Activated effector memory CD4-positive, alpha-beta T cell treated with Interleukin-2 at 50 U/mL for 16 hours (primary cell): ENCODE measurements at places on chromosomes 5 and 9.

- no peak for DNase-seq
Observed at GRCh38 chr5:1881731-1882336, 891 bp downstream of the IRX4 start.

DNA sequence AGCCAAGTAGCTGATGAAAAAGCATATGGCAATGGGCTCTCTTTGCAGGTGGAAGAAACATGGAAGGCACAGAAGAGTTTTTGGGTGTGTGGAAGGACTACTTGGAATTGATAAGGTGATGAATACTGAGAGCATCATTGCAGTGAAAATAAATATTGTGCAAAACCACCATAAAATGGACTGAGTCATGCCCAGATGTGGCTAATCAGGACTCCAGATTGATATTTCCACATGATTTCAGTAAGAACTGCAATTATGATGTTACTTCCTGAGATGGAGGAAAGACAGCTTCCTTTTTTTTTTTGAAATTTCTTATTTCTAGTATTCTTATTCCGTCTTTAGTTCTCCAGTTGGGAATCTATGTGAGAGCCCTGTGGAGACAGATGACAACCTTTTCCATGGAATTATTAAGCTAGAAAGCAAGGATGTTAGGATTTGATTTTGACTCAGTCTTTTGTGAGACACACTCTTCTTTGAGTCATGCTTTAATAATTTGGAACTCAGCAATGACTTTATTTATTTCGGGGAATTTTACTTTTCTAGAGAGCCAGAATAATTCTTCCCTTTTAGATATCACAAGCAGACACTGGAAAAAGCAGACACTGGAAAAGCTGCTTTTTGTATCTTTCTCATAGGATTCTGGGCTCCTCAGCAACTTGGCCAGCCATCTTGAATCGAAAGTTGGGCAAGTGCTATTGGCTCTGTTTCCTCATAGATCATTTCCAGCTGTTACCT, 94.2 kb upstream of the VCAN start:
- DNase-seq, result no peak

- no peak for DNase-seq
Observed at GRCh38 chr5:84642795-84643194, 258.1 kb upstream of the EDIL3 start.

- no peak for DNase-seq
Observed at GRCh38 chr5:33306758-33307157, 134.0 kb upstream of the TARS1 start.

DNA sequence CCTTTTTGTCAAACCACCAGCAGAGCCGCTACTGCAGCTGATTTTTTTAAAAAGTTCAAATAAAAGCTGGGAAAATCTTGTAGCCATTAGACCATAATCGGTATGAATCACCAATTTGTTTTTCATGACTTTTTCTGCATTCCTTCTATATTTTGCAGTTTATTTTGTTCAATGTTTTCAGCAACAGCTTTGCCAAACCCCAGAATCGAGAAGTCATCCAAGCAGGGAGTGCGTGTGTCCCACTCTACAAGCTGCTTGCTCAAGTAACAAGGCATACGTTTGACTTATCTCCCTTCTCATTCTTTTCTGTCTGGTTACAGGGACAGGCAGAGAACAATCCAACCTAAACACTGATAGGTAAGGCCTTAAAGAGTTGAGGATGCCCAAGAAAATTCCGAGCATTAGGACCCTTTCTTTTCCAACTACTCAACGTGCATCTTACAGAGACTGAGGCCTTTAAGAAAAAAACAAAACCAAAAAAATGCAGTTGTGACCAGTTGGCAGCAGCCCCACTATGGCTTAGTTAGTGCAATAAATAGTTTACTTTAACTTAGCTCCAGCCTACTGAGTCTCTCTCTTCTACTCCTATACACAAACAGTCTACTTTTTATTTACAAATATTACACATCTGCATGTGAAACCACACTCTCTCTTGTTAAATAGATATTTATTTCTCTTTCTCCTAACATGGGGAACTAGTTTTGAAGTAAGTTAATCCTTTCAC, 134.7 kb upstream of the SLIT3 start:
- no peak for DNase-seq

GRCh38 chr9:107539427-107540163, 50.0 kb upstream of the KLF4 start:
- DNase-seq, result no peak

DNA sequence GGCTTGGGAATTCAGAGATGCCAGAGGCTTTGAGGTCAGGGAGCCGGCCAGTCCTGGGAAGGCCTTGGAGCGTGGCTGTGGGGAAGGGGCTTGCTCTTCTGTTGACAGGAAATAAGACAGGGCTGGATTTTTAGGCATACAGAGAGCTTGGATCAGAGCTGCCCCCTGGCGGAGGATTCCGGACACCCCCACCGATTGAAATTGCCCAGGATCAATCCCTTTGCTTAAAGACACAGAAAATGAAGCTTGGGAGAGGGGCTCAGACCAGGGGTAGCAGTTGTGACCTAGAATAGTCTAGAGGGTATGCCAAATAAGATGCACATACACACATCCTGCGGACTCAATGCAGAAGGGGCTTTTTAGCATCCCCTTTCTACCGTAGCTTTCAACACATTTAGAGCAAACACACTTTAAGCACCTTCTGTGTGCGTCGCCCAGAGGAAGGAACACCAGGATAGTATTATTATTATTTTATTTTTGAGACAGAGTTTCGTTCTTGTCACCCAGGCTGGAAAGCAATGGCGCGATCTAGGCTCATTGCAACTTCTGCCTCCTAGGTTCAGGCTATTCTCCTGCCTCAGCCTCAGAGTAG, 1.7 kb upstream of the NTMT1 start:
- peak; percentile 57 for DNase-seq

DNA sequence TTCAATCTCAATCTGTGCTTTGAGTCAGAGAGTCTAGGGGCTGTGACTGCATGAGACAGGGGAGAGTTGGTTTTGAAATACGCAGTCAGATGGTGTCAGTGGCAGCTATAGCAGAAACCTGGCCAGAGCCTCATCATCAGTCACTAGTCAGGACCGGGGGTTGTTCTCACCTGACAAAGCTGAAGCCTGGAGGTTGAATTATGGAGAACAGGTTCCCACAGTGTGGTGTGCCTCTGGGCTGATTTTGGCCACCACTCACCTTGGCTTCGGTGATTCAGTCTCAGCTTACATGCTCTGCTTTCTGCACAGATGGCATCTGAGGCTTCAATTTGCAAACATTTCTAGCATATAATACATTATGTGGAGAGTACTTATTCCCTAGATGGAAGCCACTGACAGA, 387.3 kb downstream of the YTHDC2 start:
- DNase-seq, result no peak

- no peak for DNase-seq
Observed at GRCh38 chr5:115586525-115587146, 15.6 kb downstream of the TICAM2 start.

DNA sequence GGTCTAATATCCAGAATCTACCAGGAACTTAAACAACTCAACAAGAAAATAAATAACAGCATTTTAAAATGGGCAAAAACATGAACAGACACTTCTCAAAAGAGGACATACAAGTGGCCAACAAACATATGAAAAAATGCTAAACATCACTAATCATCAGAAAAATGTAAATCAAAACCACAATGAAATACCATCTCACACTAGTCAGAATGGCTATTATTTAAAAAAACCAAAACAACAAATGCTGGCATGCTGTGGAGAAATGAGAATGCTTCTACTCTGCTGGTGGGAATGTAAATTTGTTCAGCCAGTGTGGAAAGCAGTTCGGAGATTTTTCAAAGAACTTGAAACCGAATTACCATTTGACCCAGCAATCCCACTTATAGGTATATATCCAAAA, 63.1 kb downstream of the ADAMTS6 start:
- DNase-seq, result no peak

DNA sequence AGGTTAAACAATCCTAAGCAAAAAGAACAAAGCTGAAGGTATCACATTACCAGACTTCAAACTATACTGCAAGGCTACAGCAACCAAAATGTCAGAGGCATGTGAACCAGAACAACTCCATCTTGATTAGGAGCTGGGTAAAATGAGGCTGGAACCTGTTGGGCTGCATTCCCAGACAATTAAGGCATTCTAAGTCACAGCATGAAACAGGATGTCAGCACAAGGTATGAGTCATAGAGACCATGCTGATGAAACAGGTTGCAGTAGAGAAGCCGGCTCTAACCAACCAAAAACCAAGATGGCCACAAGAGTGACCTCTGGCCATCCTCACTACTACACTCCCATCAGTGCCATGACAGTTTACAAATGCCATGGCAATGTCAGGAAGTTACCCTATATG, 252.0 kb downstream of the RASEF start:
- DNase-seq, result no peak

GRCh38 chr5:58854441-58854840, 271.6 kb downstream of the RAB3C start:
- DNase-seq, result no peak

GRCh38 chr9:89603767-89604665, 796 bp upstream of the GADD45G start:
- peak; percentile 18 for DNase-seq

- no peak for DNase-seq
Observed at GRCh38 chr5:159893040-159893695, 23.1 kb upstream of the ADRA1B start.

DNA sequence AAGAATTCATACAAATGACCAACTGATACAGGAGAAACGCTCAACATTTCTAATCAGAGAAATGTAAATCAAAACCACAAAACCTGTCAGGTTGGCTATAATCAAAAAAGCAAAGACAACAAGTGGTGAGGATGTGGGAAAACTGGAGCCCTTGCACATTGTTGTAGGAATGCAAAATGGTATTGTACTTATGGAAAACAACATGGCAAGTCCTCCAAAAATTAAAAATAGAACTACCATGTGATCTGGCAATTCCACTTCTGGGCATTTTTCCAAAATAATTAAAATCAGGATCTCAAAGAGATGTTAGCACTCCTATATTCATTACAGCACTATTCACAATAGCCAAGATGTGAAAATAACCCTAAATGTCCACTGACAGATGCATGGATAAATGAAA, 76.1 kb downstream of the FNIP1 start:
- no peak for DNase-seq

- no peak for DNase-seq
Observed at GRCh38 chr9:127186806-127187205, 64.4 kb upstream of the ANGPTL2 start.

DNA sequence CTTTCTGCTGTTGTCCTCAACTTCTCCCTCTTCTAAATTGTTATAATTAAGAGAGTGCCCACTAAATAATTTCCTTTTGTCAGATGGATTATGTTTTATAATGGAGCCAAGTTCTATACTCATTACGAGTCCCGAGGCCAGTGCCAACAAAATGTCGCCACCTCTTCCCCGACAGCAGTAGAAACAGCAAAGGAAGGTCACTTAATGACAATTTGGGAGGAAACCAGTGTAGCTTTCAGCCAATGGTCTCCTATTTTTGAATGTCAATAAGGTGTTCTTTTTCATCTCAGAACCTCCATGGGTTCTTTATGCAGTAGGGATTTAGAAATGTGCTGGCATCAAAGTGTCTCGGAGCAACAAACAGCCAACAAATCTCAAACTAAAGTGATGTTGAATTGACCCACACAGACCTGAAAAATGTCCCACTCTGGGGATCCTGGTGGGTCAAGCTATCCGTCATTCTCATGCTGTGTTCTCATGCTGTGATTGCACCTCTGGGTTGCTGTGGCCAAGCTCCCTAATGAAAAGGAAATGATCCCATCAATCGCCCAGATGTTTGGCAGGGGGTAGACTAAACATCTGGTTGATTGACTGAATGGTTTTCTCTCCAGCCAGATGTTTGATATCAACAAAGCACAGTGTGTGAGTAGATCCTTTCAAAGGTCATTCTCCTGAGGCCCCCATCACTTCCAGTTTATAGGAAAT, 291.9 kb downstream of the DMAC1 start:
- no peak for DNase-seq

DNA sequence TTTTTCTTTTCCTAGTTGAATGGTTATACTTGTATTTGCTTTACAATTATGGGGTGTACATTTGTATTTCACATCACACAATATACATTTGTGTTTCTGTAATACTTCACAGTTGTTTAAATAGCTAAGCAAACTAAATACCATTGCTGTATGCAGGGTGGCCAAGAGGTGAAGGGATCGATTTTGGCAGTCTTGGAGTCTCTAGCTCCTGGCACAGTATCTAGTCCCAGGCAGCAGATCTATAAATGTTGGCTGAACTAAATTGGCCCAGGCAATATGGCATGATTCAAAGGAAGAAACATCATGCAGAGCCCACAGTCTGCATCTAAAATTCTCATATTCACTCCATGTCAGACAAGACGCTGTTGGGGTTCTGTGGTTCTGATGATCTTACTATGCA, 110.1 kb upstream of the GPBP1 start:
- no peak for DNase-seq

- DNase-seq, result no peak
Observed at GRCh38 chr5:126633552-126633951, 32.8 kb downstream of the PHAX start.

DNA sequence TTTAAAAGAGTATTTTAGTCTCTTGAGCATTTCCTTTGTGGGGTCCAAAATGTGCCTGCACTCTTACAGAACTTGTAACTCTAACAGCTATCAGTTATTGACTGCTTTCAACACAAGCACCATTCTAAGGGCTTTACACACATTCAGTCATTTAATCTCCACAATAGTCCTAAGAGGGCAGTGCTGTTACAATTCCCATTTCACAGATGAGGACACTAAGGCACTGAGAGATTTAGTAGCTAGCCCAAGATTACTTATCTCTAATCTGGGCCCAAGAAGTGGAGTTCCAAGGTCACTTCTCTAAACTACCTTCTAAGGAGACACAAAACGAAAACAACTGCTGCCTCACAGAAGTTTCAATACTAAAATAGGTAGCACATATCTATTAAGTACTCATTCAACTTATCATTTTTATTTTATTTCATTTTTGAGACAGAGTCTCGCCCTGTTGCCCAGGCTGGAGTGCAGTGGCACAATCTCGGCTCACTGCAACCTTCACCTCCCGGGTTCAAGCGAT, 275.2 kb downstream of the CWC27 start:
- no peak for DNase-seq

GRCh38 chr5:96641368-96642280, 20.6 kb upstream of the CAST start:
- DNase-seq, result no peak

DNA sequence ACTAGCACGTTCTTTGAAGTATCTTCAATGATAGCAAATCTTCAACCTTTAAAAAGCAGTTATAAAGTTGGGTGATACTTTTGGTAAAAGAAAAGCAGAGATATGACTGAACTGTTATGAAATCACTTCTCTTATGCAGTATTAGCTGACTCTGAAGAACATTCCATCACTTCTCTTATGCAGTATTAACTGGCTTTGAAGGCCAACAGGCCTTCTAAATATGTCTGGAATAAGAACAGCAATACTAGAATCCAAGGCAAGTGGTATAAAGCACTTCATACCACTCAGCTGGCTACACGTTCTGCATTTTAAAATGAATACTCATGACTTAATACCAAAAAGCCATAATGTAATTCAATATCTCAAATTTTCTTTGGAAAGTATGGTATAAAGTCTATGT, 17.3 kb downstream of the SKIC3 start:
- DNase-seq, result no peak

DNA sequence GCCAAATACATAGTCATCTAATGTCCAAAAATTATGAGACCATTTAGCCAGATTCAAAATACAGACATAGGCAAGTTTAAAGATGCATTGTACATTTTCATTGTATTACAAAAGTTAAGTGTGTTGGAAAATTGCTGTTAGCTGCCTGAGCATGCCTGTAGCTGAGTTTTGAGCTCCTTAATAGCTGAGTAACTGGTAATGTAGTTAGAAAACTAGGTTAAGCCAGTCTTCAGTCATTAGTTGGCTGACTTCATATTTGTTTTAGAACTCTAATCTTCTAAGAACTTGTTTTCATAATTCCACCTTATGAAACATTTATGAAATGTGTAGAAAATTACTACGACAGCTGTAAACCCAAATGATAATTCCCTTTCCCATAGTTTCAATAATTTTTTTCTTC, 293.4 kb downstream of the ARRDC3 start:
- DNase-seq, result no peak
